ENCODE measurements at places on chromosomes 12 and 14.
A peak's percentile ranks its signal among the peaks of the same experiment; 100 is the strongest.

- DNase-seq, result no peak
Measured at GRCh38 chr14:60348211-60348610, 99.2 kb downstream of the PPM1A start.

DNA sequence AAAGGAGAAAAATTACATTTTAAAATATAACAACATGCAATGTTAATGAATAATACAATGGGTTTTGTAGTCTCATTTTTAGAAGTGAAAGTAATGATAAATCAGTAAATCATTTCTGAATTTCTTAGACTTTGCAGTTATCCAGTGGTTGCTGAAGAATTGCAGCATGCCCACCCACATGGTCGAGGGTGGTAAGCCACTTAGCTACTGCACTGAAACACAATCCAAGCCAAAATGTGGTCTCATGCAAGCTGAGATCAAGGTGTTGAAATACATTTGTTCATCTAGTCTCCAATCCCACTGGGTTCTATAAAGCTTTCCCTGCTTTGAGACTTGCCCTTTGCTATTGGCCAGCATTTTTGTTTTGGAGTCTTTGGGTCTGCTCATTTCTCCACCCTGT, 247.9 kb downstream of the NELL2 start:
- no peak for DNase-seq

DNA sequence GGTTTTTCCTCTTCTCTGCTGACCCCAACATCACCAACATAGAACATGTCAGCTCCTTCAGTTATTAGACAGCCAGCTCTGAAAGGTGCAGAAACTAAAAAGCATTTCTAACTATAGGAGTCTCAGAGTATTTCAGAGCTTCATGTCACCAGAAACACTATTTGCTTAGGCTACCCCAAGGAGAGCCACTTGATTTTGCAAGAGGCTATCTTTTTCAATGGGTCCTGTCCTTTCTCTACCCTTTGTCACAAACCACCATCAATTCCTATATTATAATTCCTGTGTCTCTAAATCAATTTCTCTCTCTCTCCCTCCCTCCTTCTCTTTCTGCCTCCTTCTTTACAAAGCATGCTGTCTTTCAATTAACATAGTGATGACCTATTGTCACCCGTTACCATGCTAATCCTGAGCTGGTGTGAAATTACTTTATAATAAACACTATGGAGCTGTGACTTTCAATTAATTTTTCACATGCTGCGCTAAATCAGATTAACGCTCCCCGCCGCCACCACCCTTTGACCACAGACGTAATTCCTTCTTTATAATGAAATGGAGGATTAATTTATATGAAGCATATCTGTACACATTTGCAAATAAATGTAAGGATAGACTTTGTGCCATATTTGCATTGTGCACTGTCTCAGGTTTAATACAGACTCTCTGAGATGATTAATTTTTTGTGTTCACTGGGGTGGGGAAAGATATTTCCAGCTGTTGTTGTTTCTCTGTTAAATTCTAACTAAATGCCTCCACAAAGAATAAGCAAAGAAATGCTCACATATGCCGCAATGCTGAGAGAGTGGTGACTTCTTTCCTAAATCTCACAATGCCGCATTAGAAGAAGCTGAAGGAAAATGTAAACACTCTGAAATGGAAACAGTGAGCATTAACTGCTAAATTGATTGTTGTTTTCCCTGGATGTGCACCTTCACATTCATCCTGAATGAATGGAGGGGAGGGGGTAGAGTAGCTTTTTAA, 418.6 kb downstream of the PDZRN4 start:
- DNase-seq, result no peak

DNA sequence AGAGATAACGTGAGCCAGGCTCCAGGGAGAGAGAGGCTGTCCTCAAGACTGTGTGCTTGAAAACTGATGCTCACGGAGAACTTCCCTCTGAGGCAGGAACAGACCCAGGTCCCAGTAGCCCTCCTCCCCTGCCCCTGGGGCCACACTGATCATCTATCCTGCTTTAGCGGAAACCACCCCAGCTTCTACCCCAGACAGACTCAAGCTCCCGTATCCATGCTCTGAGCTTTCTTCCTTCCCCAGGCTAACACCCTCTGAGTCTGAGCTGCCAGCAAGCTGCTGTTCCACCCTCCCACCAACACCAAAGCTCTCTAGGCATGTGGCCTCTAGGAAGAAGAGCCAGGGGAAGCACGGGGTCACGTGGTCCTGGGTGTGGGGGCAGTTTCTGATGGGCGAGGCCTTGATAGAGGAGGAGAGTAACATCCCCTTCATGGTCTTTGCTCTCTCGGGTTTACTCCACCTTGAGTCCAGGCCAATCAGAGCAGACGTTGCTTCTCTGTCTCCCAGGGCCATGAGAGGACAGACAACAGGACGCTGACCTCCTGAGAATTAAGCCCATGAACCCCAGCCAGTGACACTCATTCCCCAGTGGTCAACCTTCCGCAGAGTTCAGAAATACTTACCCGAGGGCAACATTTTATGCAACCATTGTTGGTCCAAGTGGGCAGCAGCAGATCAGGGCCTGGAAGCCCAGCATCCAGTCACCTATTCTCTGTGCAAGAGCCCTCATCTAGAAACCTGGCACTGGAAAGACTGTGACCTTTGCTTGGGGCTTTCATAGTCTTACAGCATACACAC, 1.4 kb downstream of the PCK2 start:
- peak; percentile 29 for DNase-seq

GRCh38 chr14:31071151-31071550, 45.0 kb upstream of the STRN3 start:
- no peak for DNase-seq

- no peak for DNase-seq
Measured at GRCh38 chr12:105296116-105297089, 34.1 kb upstream of the C12orf75 start.

DNA sequence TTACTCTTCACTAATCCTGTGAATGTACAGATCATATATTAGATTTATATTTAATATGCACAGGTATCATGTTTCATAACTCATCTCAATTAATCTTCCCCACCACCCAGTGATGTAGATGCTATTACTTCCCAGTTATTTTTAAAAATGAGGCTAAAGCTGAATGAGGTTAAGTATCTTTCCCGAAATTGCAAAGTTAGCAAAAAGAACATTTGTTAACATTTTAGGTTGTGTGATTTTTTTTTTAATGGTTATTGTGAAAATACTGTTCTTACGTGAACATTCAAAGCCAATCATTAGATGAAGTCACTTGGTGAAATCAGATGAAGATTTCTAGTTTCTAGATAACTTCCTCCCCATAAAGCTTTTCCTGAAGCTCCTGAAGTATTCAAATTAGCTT, 186.9 kb upstream of the PLEKHA5 start:
- DNase-seq, result no peak

- DNase-seq, result no peak
Measured at GRCh38 chr14:69554500-69554899, 20.2 kb downstream of the CCDC177 start.

GRCh38 chr12:101697930-101698799, 725 bp downstream of the CHPT1 start:
- DNase-seq, result peak; percentile 27

DNA sequence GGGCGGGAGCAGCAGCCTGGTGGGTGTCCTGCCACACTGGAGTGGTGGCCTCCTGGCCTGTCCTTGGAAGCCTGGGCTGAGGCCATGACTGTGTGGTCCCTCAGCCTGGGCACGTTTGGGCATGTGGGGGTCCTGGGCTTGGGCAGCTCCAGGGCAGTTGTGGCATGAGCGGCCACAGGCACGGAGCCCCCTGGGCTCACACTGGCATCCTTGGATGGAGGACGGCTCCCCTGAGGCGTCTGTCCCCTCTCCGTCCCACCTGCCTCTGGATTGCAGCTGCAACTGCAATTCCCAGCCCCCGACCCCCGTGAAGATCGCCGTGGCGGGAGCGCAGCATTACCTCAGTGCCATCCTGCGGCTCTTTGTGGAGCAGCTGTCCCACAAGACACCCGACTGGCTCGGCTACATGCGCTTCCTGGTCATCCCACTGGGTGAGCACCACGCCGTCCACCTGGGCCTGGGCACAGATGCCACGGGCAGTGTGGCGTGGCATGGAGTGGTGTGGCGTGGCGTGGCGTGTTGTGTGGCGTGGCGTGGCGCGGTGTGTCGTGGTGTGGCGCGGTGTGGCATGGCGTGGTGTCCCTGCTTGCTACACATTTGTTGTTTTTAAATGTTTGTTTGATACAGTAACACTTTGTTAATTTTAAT, 15.1 kb upstream of the TEX22 start:
- DNase-seq, result no peak

- DNase-seq, result no peak
Measured at GRCh38 chr12:32558903-32559302, 120.2 kb upstream of the DNM1L start.

- DNase-seq, result no peak
Measured at GRCh38 chr14:56808383-56809269, 1.7 kb downstream of the OTX2 start.

DNA sequence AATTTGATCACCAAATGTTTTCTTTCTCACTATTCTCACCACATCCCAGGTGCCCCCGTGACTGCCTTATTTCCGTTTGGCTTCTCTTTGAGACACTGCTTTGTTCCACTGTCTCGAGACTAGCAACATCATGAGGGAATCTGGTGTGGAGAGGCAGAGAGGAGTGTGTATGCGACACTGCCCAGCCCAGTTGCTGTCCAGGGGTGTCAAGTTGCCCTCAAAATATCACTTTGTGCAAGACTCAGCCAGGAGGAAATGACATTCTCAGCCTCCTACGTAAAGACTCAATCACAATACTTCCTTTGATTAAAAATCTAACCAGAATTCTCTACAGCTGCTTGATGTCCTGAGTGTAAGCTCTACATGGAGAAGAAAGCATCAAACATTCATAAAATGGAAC, 48.2 kb upstream of the EEA1 start:
- DNase-seq, result peak; percentile 10

GRCh38 chr12:104544836-104545235, 88.1 kb downstream of the CHST11 start:
- DNase-seq, result no peak

GRCh38 chr14:22458737-22459136, 130.3 kb downstream of the DAD1 start:
- no peak for DNase-seq

GRCh38 chr12:91836696-91837095, 308.9 kb downstream of the BTG1 start:
- DNase-seq, result no peak

GRCh38 chr12:3213188-3213587, 136.0 kb downstream of the TSPAN9 start:
- DNase-seq, result no peak

- DNase-seq, result no peak
Measured at GRCh38 chr14:92472860-92473259, 40.7 kb upstream of the RIN3 start.

DNA sequence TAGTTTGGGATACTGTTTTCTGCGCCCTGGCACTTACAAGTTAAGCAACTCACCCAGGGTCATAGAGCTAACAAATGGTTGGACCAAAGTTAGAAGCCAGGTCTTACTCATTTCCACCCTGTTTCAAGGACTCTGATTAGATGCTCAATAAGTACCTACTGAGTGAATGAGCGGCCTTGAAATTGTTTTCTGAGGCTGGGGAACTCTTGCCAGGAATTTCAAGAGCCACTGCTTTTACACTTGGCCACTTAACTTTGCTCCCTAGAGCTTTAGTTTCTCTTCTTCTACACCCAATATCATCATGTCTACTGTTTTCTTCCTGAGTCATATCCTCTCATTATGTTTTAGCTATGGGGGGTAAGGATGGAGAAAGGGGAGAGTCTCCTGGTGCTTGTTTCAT, 431.6 kb downstream of the ZFP36L1 start:
- no peak for DNase-seq

GRCh38 chr14:77347751-77348150, 26.9 kb downstream of the GSTZ1 start:
- DNase-seq, result no peak

DNA sequence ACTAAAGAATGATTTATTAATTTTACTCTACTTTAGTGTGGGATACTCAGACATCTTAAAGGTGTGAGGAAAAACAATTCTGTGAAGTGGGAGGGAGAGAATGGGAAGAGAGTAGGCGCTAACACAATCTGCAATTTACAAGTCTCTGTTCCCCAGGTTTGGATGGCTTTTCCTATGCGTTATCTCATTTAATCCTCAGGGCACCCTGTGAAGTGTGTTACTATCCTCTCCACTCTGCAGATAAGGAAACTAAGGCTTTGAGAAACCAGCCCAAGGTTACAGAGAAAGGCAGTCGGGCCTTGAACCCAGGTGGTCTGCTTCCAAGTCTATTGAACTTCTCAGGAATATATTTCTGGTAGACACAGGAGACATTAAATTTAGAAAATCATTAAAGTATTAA, 36.2 kb upstream of the TUBA1C start:
- DNase-seq, result no peak

DNA sequence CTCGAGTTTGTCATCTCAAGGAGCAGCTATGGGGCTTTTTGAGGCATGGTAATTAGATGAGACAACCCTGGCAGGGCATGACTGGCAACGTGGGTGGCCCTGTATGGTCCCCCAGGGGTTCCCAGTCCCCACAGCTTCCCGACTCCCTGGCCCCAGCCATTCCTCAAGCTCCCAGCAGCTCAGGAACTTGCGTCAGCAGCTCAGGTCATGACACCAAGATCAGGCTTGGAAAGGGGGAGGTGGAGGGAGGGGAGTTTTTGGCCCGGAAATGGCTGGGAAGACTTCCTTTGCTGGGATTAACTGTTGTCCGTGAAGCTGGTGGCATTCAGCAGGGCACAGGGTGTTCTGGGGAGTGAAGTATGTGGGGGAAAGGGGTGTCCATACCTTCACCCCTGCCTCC, 10.4 kb upstream of the NRIP2 start:
- no peak for DNase-seq

- no peak for DNase-seq
Measured at GRCh38 chr14:43215524-43215923, 1291.6 kb downstream of the FSCB start.

GRCh38 chr14:62126879-62127478, 364.8 kb downstream of the SNAPC1 start:
- no peak for DNase-seq

DNA sequence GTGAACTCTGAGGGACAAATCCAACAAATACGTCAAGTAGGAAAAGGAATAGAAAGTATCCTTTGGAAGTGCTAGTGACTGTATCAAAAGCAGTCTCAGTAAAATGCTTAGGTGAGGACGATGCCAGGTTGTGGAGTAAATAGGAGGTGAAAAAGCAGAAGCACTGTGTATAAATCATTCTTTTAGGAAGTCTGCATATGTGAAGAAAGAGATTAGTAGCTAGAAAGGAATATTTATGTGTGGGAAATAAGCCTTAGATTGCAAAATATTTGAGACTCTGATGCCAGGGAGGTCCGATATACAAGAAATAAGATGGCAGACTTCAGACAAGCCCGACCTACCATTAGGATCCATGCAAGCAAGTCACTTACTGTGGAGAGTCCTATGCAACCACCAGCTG, 7.9 kb downstream of the CEP128 start:
- DNase-seq, result no peak

- DNase-seq, result no peak
Measured at GRCh38 chr12:57781801-57782200, 786 bp upstream of the TSFM start.

- DNase-seq, result no peak
Measured at GRCh38 chr14:81412779-81413178, 12.7 kb upstream of the STON2 start.

- DNase-seq, result peak; percentile 85
Measured at GRCh38 chr12:49043856-49044258, 16.7 kb downstream of the KMT2D start.
